ENCODE measurements at places on chromosomes 7 and 10.

DNA sequence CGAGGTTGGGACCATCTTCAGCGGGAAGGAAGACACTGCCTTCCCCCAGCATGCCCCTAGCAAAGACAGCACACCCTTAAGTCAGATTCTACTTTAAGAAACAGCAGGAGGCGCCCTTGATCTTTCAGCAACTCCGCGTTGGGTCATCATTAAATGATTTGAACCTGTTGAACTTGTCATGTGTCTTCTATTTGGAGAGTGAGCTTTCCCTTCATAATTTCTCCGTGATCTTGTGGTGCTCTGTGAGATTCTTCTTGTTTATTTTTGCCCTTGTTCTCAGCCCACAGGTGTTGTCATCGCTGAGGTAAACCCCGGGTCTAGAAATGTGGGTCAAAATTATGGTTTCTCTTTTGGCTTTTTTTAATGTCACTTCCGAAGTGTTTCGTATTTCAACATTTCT, 49.5 kb upstream of the PITRM1 start:
- no peak for DNase-seq

DNA sequence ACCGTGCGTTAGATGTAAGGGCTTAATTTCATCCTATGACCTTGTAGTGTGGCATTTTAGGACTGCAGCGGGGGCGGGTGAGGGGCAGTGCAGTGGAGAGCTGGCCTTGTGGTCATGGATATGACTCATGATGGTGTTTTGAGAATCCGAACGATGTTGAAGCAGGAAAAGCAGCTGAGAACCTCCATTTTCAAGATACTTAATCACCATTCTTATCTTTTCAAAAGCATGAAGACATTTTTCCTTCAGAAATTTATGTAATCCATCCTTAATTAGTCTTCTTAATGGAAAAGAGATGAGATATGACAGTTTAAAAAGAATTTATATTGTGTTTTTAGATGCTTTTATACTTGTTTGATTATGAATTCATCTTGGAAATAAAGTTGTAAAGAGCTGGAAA, 9.6 kb downstream of the ATP5F1C start:
- DNase-seq = no peak

DNA sequence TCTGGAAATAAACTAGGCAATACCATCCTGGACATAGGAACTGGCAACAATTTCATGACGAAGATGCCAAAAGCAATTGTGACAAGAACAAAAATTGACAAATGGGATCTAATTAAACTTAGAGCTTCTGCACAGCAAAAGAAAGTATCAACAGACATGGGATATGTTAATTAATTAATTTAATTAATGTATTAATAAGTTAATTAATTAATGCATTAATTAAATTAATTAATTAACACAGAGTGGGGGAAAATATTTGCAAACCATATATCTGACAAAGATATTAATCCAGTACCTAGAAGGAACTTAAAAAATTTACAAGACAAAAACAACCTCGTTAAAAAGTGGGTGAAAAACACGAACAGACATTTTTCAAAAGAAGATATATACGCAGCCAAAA, 83.6 kb downstream of the GCC1 start:
- no peak for DNase-seq

GRCh38 chr10:482051-482501, 207.4 kb downstream of the DIP2C start:
- no peak for DNase-seq

GRCh38 chr7:74039337-74039736, 11.4 kb downstream of the ELN start:
- DNase-seq = no peak

GRCh38 chr7:88771417-88771816, 11.9 kb downstream of the ZNF804B start:
- no peak for DNase-seq

DNA sequence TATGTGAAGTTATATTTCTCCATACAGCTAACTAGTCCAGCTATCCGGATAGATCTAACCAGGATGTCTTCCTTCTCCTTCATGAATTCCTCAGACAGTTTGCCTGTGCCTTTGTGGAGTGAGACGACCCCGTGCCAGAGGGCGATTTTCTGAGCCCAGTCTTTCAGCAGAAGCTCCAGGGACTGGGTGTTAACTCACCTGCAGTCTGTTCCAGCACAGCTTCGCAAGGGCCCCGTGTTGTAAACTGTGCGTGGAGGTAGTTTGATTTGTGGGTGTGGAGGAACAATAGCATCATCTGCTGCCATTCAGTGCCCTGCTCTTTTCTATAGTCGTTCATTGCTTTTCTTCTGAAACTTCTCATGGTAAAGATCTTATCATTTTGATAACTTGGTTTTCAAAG, 103.8 kb downstream of the INPP5A start:
- DNase-seq = no peak

DNA sequence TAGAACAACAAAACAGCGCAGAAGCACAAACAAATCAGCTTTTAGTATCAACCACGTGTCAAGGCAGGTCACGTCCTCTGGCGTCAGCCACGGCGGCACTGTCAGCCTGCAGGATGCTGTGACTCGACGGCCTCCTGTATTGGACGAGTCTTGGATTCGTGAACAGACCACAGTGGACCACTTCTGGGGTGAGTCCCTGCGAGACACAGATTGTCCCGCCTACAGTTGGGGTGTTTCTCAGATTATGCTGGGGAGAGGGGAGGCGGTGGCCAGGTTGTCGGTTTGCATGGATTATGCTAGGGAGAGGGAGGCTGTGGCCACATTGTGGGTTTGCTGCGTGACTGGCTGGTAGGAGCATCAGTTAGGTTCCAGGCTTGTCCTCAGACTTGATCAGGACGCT, 9.7 kb downstream of the SUN1 start:
- no peak for DNase-seq

Measured in sciatic nerve (tissue), 2 donors.